ENCODE measurements at places on chromosomes 6 and 20.

GRCh38 chr6:46296586-46296985, 125.8 kb upstream of the ENPP5 start:
- no peak for DNase-seq

GRCh38 chr20:36572701-36573102, 695 bp upstream of the TGIF2 start:
- peak; percentile 44 for DNase-seq

DNA sequence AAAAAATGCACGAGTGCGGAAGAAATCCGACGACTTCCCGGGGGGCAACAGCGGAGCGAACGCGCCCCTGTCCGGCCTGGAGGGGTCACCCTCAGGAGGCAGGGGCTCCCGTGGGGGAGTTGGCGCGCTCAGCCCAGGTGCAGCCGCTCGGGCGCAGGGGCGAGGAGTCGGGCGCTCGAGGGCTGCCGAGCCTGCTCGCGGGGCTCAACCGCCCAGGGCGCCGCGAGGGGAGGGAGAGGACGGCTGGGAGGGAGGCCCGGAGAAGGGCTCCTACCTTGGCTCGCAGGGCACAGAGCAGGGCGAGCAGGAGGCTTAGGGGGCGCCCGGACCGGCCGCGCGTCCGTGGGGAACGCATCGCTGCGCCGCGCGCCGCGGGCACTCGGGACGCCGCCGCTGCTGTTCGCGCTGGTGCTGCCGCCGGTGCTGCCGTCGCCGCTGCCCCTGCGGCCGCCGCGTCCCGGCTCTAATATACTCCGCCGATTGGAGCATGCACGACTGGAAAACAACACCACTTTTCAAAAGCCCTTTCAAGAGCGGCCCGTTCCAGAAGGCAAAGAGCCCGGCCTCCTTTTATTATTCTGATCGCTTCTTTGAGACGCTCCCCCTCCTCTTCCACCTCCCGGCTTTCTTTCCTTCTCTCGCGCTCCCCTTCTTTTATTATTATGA, 490 bp downstream of the JAG1 start:
- no peak for DNase-seq

DNA sequence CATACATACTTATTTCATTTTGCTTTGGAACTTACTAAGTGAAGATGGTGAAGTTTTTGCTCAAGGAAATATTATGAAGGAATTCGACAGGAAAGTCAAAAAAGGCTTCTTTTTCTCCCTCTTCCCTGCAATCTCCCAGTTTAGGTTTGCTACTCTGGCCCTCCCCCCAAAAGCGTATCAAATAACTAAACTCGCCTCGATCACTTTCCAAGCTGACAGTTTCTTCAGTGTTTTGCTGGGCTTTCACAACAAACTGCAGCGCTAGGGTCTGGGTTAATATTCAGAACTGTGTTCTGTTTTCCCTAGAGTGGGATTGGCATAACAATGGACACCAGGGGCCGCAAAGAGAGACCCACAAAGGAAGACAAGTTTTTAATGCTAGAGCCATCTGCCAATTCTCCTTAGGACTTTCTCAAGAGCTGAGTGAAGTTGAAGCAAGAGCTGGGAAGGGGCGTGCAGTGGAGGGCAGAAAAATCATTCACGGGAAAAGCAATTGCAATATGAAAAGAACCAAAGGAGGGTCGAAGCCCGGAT, 57.8 kb downstream of the ATP9A start:
- no peak for DNase-seq

DNA sequence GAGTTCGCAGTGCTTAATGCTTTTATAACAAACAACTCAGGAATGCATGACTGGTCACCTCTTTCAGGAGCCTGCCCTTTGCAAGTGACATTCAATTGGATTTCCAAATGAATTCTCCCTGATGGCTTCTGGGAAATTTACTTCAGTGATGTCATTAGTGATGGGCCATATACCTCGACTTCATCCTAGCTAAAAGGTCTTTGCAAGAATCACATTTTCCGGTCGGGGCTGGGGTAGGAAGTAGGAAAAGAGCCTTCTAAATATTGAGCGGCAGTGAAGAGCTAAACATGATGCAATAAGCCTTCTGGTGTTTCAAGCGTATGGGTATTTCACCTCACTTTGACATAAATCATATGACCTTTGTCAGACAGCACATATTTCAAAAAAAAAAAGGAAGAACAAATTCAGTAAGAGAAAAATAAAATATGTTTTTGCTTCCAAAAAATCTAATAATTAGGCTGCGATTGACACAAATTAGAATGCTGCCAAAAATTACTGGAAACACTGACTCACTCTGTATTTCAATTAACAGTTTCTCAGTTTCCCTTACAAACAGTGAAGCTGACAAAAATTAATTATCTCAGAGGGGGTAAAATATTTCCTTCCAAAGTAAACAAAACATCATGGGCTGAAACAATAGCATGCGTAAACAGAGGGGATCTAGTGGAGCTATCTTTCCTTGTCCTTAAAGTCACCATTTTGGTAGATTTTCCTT, 39.8 kb downstream of the ADTRP start:
- no peak for DNase-seq

DNA sequence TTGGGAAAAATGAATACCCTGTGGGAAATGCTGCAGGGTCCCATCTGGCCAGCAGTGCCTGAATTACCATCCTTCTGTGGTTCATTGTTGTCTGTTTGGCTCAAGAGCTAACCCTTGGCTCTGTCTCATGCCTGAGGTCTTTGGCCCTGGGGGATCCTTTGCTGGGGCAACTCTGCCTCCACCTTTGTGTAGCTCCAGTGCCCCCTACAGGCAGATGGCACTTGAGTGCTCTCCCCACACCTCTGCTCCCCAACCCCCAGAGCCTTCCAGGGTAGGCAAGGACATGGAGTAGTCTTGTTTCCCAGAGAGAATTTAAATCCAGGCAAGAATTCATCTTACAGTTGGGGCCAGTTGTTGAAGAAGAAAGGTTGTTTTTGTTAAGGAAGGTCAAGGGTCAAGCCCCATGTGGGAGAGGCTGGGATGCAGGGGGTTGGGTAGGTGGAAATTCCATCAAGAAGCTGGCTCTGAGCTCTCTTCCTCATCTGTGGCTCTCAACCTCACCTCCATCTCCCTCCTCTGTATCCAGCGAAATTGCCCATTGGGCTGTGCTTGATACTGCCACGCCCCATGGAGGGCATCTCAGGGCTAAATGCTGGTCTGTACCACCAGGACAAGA, 44.2 kb downstream of the ZNF831 start:
- peak; percentile 68 for DNase-seq
